ENCODE measurements at places on chromosomes 1 and 21.

DNA sequence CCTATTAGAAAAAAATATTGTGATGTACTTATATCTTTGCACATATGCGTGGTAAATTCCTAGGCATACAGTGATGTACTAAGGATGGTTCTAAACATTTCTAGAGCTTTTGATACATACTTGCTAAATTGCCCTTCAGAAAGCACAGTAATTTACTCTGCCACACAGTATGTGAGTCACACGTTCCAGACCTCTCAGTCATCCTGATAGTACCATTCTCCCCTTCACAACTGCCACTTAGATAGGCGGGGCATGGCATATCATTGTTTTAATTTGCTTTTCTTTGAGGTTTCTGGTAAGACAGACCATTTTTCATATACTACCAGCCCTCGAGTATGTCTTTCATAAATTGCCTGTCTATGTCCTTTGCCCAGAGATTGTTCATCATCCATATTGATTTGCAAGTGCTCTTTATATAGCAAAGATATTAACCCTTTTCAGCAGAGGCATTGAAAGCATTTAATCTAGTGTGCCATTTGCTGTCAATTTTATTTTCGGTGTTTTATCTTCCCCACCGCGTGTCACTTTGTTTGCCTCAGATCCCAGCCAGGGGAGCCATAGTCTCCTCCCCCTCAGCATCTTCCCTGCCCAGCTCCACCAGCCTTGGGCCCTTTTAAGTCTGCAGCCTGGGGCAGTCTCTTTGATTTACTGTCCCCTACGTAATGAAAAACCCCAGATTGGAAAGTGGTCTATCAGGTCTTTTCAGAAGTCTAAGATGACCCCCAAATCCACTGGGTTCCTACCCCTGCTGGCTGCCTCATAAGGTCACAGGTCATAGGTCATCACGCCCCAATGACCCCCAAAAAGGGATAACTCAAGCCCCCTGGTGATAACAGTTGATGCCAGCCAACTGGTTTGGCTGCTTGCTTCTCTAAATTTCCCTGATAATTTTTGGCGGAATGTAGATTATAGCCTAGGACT lies 11.8 kb upstream of the PAX7 start:
- no peak for DNase-seq

DNA sequence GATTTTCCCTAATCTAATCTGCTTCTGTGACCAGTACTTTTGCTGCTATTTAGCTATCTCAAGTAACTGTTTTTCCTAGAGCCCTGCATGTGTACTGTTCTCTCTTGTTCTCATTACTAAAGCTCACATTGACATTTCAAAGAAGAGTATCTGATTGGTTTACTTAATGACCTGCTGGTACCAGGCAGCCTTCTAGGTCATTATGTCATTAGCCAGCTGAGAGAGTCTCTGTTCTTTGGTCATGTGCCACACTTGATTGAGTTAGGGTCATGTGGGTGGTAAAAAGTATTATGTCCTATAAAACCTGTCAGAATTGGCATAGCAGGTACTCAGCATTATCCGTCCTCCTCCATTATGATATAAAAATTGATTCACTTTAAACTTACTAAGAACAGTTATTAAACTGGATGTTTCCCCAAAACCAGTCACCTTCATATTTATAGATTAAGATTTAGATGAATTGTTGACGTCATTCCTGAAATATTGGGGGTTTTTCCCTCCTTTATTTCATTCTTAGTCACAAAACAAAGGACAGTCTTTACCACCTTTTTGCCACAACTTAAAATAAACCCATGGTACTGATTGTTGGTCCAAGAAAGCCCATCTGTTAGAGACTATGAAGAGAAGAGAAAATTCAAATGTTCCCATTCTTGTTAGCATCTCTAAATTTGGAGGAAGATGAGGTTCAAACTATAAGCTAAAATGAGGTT lies 22.2 kb downstream of the FNDC5 start:
- DNase-seq, result no peak

DNA sequence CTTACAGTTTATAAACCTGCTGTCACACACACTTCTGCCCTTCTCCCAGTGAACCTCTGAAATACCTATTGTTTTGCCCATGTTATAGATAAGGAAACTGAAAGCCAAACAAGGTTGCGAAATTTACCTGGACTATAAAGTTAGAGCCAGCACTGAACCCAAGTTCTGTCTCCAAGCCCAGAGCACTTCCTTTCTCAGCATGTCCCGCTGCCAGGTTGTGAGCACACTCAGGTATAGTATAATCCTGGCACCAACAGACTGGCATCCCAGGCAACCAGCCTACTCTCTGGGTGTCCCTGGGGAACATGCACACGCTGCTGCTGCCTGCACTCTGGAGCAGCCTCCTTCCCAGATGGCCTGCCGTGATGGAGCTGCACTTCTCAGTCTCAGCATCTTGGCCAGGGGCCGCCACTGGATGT lies 45.1 kb downstream of the PGBD5 start:
- no peak for DNase-seq

DNA sequence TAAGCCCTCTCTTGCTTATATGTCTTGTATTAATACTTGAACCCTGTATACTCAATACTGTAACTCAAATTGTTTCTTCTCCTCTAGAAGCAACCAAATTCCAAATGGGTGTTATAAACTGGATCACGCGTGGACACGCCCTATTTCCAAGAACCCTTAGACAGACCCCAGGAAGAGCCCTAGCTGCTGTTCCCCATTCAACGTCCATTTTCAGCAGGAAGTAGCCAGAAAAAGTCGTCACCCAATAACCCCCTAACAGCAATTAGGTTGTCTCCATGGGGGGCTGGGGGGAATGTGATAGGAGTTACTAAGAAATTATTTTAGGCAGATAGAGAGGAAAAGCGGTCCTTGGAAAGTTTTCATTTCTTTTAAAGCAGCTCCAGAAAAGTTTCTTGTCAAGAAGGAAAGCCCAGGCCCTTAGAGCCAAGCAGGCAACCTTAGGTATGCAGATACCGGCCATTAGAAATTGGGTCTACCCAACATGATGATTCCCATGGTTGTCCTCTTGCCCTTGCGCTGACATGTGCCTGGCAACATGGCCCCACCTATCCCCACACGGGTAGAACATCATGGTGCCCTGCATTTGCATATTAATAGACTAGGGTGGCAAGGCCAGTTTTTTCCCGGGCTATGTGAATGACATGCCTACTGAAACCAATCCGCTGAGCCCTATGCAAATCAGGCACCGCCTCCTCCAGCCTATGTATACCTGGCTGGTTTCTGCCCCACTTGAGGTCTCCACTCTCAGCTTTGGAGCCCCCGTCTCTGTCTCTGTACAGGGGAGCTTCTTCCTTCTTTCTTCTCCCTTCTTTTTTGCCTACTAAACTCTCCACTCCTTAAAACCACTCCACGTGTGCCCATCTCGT lies 4.0 kb upstream of the CD46 start:
- no peak for DNase-seq

GRCh38 chr1:74590288-74590687 lies 77.9 kb upstream of the LRRC53 start:
- no peak for DNase-seq

DNA sequence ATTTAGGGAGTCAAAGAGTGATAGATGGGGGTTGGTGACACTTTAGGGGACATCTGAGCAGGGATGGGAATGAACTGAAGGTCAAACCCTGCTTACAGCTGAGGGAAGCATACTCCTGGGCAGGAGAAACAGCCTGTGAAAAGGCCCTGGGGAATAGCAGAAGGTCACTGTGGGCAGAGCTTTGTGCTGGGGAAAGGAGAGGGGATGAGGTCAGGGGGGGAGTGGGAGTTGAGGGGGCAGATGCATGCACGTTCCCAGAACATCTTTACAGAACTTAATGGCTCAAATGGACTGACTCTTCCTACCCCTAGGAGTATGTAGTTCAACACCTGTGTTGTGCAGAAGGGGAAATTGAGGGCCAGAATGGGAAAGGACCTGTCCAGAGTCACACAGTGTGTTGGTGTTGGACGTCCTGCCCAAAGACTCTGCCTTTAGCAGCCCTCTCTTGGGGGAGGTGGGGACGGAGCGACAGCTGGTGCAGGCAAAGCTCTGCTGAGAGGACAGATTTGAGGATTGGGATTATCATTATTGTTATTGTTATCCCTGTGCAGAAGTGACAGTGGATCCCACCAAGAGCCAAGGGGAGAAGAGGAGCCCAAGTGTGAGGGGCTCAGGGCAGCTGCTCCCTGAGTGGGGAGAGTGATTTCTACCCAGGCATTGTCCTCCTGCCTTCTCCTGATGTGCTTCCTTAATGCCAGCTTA lies 116.5 kb downstream of the PTPRU start:
- no peak for DNase-seq

DNA sequence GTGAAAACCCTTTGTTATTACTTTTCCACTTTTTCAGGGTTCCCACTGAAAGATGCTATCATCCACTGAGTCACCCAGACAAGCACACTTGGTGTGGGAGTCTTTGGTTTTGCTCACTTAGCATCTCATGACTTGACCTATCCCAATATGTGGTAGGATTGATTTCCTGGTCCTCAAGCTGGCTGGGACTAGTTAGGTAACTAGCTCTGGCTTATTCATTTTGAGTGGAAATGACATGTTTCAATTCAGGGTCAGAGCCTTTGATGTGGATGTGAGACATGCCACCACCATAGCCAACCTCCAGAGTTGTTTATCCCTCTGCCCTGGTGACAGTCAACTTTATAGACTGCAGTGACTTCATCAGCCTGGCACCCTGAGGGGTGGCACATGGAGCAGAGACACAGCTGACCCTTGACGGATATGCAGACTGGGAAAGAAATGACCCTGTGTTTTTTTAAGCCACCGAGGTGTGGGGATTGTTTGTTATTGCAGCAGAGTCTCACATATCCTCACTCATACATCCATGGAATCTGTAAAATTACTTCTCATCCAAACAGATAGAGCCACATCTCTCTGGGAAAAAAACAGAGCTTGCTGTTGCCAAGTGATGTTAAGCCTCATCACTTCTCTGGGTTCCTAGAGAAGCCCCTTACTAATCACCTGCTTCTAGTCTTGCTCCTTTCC lies 699.9 kb downstream of the MATN1 start:
- no peak for DNase-seq

GRCh38 chr1:17207046-17207445 lies 2.1 kb downstream of the PADI1 start:
- no peak for DNase-seq

- no peak for DNase-seq
Observed at GRCh38 chr1:151907363-151908139, 1.8 kb downstream of the THEM4 start.

GRCh38 chr1:23751815-23752200 lies 8.5 kb downstream of the ELOA start:
- no peak for DNase-seq

Data from CD4-positive, alpha-beta T cell treated with Interleukin-4 for 4 hours (primary cell).